Stimulated activated CD8-positive, alpha-beta memory T cell treated with anti-CD3 and anti-CD28 coated beads, Interleukin-2, amount 100 ng/mL, for 1 hour (primary cell): ENCODE measurements at places on chromosomes 12 and 14.

- no peak for DNase-seq
These were observed 16.1 kb upstream of the HDAC7 start for GRCh38 chr12:47835831-47836155.

GRCh38 chr12:116420227-116420880 lies 138.8 kb upstream of the MAP1LC3B2 start:
- no peak for DNase-seq

- no peak for DNase-seq
These were observed 36.6 kb downstream of the MNAT1 start for GRCh38 chr14:60771117-60771516.

DNA sequence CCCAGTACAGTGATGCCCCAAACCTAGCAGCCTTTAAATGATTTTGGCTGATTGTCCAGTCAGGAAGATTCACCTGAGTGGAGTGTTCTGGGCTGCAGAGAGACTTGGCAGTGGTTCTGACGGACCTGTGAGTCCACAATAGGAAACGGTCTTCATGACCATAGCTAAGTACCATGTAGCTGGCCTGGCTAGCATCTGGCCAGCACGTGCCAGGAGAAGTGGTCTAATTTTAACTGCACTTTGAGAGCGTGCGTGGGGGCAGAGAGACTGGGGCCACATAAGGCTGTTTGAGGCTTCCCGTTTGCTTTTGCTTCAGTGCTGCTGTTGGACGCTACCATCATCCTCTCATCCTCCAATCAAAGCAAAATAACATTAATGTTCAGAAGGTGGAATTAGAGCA lies 54.7 kb downstream of the PPM1A start:
- no peak for DNase-seq

- no peak for DNase-seq
These were observed 13.5 kb downstream of the TBX3 start for GRCh38 chr12:114670291-114670980.

- no peak for DNase-seq
These were observed 220.2 kb upstream of the PLEKHG7 start for GRCh38 chr12:92482599-92482998.

GRCh38 chr14:74531467-74531866 lies 37.9 kb downstream of the ISCA2 start:
- DNase-seq, result no peak

- DNase-seq, result no peak
These were observed 124.0 kb downstream of the APAF1 start for GRCh38 chr12:98769068-98769467.

- no peak for DNase-seq
These were observed 32.1 kb upstream of the PWP1 start for GRCh38 chr12:107653519-107653918.

DNA sequence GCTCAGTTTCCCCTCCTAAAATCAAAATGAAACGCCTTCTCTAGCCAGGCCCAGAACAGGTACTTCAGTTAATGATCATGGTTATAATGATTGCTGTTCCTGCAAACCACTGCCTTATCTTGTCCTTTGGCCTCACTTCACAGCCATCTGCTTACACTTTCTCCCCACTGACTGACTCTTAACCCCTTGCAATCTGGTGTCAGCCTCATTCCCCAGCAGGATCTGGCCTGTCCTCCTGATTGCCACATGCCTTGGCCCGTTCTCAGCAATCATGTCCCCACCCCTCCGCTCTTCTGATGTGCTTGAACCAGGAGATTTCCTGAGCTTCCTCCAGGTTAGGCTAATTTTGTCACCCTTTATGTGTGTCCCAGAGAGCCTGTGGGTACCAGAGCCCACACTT lies 64.5 kb downstream of the KCNA1 start:
- DNase-seq, result no peak

DNA sequence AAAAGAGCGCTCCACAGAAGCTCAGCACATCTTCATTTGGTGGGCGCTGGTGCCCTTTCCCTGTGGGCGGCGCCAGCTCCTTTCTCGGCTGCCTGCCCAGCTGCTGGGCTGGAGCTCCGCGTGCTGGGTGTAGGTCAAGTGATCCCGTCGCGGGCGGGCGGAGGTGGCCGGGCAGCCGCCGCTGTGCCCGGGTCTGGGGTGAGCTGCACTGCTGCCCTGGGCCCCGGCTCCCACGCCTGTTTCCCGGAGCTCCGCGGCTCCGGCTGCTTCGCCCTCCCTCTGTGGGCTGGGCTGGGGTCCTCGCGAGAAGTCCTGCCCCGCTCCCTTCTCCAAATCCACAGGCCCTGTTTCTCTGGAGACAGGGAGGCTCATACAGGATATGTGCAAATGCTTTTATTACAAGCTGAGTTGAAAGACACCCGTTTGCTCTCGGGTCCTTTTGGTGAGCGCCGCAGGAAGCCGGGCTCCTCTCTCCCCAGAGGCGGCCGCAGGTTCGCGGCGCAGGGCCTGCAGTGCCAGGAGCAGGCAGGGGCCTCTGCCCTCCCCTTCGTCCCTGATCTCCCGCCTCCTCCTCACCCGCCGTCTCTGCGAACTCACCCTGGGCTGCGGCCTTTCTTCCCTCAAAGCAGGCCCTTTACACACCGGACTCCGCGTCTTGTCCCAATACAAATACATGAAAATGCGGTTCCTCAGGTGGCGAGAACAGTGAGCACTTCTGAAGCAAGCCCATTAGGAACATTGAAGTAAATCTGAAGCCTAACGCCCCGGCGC lies 67.8 kb upstream of the CAPRIN2 start:
- DNase-seq, result no peak

DNA sequence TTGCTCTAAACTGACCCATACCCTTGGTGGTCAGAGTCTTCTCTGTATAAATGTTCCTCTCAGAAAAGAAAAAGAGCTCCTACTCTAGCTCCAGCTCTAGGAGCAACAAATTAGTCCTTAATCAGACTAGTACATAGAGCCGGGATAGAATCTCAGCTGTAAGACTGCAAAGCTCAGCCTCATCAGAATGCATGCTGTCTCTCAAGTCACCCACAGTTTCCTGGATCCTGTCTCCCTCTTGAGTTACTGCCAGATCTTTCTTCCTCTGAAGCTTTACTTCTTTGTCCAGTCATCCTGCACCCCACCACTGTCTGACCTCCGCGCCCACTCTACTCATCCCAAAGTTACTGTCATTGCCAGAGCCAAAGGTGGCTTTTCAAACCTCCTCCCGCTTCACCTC lies 139.3 kb upstream of the PRMT8 start:
- DNase-seq, result no peak

DNA sequence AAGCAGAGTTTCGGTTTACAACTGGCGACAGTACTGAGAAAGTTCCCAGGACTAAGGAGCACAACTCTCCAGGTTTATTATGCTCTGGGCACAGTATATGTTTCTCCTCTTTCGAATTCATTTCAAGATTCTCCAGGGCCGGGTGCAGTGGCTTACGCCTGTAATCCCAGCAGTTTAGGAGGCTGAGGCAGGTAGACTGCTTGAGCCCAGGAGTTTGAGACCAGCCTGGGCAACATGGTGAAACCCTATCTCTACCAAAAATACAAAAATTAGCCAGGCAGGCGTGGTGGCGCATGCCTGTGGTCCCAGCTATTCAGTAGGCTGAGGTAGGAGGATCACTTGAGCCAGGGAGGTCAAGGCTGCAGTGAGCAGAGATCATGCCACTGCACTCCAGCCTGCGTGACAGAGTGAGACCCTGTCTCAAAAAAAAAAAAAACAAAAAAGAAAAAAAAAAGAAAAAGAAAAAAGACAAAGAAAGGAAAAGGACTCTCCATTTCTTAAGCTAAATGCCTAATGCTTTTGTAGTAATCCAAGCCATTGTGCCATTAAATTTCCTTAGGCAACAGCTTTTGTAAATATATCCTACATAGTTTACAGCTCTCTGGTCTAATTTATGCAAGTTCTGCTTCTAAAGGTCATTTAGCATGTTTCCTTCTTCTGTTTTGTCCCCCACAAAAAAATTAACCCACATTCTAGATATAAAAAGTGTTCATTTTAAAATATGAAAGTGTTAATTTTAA lies 34.8 kb downstream of the ATL1 start:
- DNase-seq, result no peak

GRCh38 chr14:23115039-23115731 lies 3.9 kb downstream of the CEBPE start:
- no peak for DNase-seq

DNA sequence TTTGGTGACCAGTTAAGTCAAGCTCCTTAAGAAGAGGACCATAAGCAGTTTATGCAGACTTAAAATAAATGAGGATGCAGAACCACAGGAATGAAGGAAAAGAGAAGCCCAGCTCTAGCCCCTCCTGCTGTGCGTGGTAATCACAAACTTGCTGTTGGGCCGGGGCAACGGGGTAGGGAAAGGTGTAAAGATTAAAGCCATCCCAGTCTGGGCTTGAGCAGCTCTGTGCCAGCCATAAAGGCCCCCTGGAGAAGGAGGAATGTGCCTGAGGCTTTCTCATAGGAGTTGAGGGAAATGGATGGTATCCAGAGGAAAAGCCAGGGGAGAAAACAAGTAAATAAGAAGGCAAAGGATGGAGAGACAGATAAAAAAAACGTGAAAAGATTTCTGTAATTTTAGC lies 25.1 kb downstream of the TEP1 start:
- no peak for DNase-seq

GRCh38 chr14:60691383-60692113 lies 32.6 kb downstream of the SIX4 start:
- DNase-seq, result no peak

DNA sequence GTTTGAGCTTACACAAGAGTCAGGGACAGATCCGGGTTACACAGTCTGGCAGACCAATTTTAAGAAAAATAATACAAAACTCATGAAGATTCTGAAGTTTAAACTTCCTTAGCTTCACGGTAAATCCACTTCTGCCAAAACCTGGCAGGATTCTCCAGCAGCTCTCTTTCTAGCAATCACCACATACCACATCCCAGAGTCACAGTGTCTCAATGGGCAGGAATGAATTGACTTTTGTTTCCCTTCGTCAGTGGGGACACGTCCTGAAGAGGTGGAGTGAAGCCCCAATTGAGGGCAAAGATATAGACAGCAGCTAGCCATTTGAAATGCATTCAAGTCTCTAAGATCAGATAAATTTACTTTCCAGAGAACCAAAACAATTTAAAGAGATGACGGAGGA lies 117.1 kb upstream of the ARHGAP5 start:
- DNase-seq, result no peak

DNA sequence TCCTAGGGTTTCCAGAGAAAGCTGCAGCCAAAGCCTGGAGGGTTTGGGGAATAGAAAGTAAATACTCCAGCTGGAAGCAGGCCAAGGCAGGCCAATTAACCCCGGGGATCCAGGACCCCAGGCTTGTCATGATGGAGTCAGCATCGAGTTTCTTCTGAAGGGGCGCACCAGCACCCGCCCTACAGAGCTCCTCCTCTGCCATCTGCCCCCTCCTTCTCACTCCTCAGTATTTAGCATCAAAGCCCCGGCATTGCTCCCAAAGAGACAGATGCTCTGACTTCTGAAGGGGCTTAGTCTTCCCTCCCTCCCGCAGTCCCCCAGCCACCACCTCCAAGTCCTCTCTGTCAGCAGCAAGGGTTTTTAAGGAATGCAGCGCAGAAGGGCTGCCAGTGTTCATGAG lies 285.1 kb upstream of the NOS1 start:
- DNase-seq, result no peak

DNA sequence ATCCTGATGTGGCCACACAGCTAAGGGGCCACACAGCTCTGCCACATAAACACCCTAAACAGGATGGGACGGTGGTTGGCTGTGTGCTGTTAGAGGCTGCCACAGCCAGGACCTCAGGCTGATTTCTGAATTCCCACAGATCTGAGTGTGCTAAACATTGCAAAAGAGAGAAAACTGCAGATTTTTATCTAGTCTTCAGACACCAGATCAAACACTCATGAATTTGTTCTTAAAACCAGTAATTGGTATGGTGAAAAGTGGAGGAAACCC lies 190.7 kb downstream of the MON2 start:
- DNase-seq, result no peak

DNA sequence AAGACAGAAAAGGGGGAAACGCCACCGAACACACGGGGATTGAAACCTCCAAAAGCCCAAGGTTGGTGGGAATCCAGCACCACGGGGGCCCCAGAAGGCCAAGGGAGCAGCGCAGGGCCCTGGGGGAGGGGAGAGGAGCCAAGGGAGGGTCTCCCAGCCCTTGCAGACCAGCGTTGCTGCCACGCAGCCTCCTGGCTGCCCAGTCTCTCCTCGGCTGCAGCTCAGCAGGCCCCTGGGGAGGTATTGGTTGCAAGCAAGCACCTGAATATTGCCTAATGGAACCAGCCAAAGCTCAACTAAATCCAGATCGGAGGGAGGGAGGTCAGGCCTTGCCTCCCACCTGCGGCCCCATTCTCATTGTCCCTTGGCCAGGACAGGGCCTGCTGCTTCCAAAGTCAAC lies 15.8 kb downstream of the TMEM229B start:
- DNase-seq, result no peak

DNA sequence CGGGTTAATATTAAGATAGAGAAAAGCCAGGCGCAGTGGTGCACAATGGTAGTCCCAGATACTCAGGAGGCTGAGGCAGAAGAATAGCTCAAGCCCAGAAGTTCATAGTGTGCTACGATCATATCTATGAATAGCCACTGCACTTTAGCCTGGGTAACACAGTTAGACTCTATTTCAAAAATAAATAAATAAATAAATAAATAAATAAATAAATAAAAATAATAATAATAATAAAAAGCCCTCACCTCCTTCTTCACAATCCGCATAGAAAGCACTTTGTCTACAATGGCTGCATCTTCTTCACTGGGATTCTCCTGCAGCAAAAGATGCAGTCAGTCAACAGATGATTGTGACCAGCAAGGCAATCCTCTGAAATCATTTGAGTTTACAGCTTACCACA lies 31.5 kb upstream of the SUPT16H start:
- no peak for DNase-seq

- DNase-seq, result no peak
These were observed 93.5 kb downstream of the LMNTD1 start for GRCh38 chr12:25459541-25459951.

DNA sequence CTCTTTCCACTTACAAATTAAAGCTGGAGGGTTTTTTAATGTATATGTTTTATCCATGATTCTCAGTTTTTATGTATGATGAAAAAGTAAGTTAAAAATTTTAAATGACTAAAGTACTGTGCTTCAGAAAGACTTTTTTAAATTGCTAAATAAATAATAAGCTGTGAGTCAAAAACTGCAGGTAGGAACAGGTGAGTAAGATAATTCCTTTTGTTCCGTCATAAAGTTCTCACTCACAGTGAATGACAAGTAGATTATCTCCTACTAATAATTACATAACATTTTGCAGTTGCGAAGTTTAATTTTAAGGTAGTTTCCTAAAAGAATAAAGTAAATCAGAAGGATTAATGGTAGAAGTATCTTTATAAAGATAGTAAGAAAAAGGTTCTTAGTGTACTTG lies 78.0 kb downstream of the PRKCH start:
- DNase-seq, result no peak

- DNase-seq, result no peak
These were observed 274.1 kb upstream of the DAAM1 start for GRCh38 chr14:58914279-58914855.

GRCh38 chr12:11959117-11959823 lies 111.5 kb upstream of the BCL2L14 start:
- no peak for DNase-seq

GRCh38 chr12:85711735-85712390 lies 124.3 kb downstream of the RASSF9 start:
- no peak for DNase-seq

GRCh38 chr12:130141901-130142683 lies 20.2 kb upstream of the FZD10 start:
- no peak for DNase-seq

GRCh38 chr14:93109572-93110481 lies 5.9 kb downstream of the ITPK1 start:
- DNase-seq, result no peak

- no peak for DNase-seq
These were observed 104.3 kb downstream of the RBM19 start for GRCh38 chr12:113861708-113862312.
